IMR-90 (cell line): ENCODE measurements at places on chromosomes 11 and 22. TPM values are rescaled to one million over a fixed set of nuclear protein-coding genes. Genes with fewer than 3 reads are reported as not detected.

The TEAD1 gene
- total RNA-seq: 69.2 and 95.5 TPM in 2 replicates

DNA sequence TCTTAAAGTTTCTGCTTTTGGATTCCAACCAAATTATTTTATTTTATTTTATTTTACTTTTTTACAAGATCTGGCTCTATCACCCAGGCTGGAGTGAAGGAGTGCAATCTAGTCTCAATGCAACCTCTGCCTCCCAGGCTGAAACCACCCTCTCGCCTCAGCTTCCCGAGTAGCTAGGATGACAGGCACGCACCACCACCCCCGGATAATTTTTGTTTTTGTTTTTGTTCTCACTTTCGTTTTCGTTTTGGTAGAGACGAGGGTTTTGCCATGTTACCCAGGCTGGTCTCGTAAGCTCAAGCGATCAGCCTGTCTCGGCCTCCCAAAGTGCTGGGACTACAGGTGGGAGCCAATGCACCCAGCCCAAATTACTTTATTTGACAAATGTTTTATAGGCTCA is 219.8 kb downstream of the ETS1 start:
- no peak for DNase-seq
- no peaks in the 10 kb centered on the region for H3K36me3 ChIP-seq
- peaks cover 1% of the 10 kb centered on the region; the same call in 1 of the 2 replicates for H3K27me3 ChIP-seq
- no peak overlapping the region for H3K27ac ChIP-seq

DNA sequence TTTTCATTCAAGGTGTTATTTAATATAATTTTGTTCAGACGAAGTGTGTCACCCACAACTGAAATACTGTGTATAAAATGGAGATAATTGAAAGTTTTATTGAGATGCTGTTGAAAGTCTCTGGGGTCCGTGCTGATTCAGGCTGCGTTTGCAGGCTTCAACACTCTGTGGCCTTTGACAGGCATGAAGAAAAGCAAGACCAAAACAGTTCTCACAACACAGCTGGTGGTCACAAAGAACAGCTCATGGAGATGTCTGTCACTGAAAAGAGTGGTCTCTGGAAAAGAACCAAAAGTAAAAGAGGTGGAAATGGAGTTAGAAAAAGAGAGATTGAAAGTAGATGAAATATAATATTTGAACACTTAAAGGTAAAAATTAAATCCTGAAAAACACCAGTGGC is 9.8 kb upstream of the MPPED2 start:
- no peak overlapping the region for H3K4me3 ChIP-seq
- H3K27me3 ChIP-seq: no peaks in the 10 kb centered on the region
- DNase-seq: no peak

The OR5P2 gene
- total RNA-seq: 0.28 TPM in 1 of 2 replicates, not detected in the other

DNA sequence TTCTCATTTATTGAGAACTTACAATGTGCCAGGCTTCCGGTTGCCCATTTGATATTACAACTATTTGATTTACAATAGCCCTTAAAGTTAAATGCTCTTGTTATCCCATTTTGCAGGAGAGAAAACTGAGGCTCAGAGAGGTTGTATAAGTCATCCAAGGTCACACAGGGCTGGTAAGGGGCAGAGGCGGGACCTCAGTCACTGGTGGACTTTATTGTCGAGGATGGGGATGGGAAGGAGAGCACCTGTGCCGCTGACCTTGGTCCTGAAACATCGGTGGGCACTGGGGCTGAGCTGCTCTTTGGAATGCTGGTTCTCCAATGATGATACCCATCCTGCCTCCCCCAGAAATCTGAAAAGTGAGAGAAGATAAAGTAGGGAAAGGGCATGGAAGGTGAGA is 265.4 kb downstream of the MIAT start:
- no peak overlapping the region for H3K27ac ChIP-seq
- no peaks in the 10 kb centered on the region for H3K4me1 ChIP-seq
- peaks cover 17% of the 10 kb centered on the region for H3K27me3 ChIP-seq
- no peak overlapping the region for H3K4me3 ChIP-seq

DNA sequence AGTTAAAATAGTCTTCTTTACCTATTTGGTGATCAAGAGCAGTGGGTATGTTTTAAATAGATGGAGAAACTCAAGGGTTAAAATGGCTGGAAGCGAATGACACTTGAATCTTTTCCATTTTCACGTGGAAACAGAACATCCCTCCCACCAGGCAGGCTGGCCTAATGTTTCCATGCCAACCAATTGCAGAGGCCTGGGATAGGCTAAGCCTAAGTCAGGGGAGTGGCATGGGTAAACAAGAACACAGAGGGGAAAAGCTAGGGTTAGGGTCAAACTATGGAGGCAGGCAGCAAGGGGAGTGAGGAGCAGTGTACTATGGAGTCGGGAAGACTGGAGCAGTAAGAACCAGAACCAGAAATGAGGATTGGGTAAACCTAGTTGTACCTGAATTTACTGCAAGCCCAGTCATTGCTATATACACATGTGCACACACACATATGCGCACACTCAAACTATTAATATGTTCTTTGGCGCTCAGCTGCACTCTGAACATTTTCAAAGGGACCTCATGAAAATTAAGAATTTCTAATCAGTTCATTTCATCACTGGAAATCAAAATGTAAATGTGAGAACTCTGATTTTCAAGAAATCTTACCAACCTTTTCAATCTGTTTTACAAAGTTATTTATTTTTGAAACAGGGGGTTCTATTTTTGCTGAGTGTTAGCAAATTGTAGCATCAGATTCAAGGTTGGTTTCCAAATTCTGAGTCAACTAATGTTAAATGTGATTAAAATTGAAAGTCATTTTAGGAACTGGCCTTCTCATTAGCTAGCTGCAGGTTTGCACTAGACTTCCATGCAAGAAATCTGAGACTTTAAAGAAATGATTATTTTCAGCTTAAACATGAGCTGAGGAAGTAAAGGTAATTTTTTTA is 327.0 kb upstream of the CCDC90B start:
- no peak overlapping the region for H3K27ac ChIP-seq
- no peak overlapping the region for H3K4me3 ChIP-seq
- DNase-seq: no peak
- no peaks in the 10 kb centered on the region for H3K27me3 ChIP-seq
- H3K36me3 ChIP-seq: no peaks in the 10 kb centered on the region

The HTR3A gene
- total RNA-seq: not detected in 2 replicates

DNA sequence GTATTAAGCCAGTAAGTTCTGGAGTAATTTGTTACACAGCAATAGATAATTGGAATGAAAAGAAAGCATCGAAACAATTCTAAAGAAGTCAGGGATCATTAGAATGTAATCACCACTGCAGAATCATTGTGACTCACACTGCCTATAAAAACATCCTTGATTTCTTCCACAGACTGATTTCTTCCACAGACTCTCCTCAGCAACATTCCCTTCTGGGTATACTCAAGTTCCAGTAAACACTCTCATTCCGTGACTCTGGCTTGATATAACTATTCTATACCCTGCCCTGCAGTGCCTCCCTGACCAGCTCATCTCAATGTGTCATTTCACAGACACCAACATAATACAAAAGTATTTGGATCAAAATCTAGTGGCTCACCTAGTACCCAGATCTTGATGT is 120.5 kb downstream of the BBOX1 start:
- no peaks in the 10 kb centered on the region for H3K36me3 ChIP-seq
- no peak overlapping the region for H3K4me3 ChIP-seq
- peaks cover under 1% of the 10 kb centered on the region; the same call in 1 of the 2 replicates for H3K27me3 ChIP-seq
- H3K4me1 ChIP-seq: no peaks in the 10 kb centered on the region
- H3K27ac ChIP-seq: no peak overlapping the region

GRCh38 chr22:17865183-17866055 is 91.2 kb upstream of the BID start:
- H3K4me3 ChIP-seq: no peak overlapping the region
- no peak for DNase-seq
- H3K27me3 ChIP-seq: no peaks in the 10 kb centered on the region
- H3K36me3 ChIP-seq: peaks cover 47% of the 10 kb centered on the region

DNA sequence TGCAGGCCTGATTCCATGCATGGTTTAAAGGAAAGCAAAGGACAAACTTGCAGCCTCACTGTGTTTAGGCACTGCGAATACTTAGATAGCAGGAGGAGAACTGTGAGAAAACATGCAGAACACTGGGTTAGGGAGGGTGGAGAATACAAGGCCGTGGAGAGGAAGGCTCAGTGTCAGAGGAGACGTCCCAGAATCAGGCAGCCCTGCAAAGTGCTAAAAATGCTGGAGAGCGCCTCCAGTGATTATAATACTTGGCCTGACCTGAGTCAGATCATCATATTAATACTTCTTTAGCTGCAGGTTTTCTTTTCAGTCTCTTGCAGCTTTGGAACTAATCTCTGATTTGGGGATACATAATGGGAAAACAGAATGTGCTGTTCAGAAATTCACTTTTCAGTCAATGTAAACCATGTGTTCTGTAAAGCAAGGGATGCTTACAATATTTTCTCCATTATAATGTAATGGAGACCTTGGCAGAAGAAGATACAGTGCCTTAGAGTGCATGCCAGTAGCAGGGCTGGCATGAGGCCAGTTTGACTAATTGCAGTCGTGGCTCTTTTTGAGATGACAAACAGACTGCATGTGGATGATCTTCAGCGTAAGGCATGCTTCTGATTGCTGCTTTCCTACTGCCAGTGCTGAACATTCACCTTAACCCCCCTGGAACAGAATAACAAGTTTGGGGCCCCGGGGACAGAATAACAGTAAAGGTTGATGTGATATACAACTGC is 16.8 kb downstream of the EXT2 start:
- peaks cover 25% of the 10 kb centered on the region for H3K36me3 ChIP-seq
- no peak overlapping the region for H3K4me3 ChIP-seq
- H3K27me3 ChIP-seq: no peaks in the 10 kb centered on the region
- DNase-seq: peak; percentile 76
- no peaks in the 10 kb centered on the region for H3K4me1 ChIP-seq
- H3K27ac ChIP-seq: no peak overlapping the region

DNA sequence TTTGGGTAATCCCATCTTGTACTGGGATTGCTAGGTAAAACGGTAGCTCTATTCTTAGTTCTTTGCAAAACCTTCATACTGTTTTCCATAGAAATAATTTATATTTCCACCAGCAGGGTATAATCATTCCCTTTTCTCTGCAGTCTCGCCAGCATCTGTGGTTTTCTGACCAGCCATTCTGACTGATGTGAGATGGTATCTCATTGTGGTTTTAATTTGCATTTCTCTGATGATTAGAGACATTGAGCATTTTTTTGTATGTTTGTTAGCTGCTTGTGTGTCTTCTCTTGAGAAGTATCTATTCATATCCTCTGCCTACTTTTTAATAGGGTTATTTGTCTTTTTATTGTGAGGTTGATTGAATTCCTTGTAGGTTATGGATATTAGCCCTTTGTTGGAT is 220.9 kb downstream of the PGR start:
- no peaks in the 10 kb centered on the region for H3K27me3 ChIP-seq
- H3K27ac ChIP-seq: no peak overlapping the region
- H3K36me3 ChIP-seq: no peaks in the 10 kb centered on the region
- DNase-seq: peak; percentile 52
- H3K4me3 ChIP-seq: no peak overlapping the region

GRCh38 chr11:35145271-35145670 is 6.3 kb downstream of the CD44 start:
- H3K27me3 ChIP-seq: no peaks in the 10 kb centered on the region
- peak overlapping the region; percentile 64 for H3K27ac ChIP-seq
- peak; percentile 60 for DNase-seq
- H3K36me3 ChIP-seq: peaks cover 53% of the 10 kb centered on the region
- H3K4me3 ChIP-seq: no peak overlapping the region

- H3K36me3 ChIP-seq: no peaks in the 10 kb centered on the region
- peak; percentile 94 for DNase-seq
- H3K27ac ChIP-seq: peak overlapping the region; percentile 72; the same call in 1 of the 2 replicates
- H3K4me1 ChIP-seq: peaks cover 21% of the 10 kb centered on the region
Observed at GRCh38 chr11:126484266-126484665, 128.8 kb downstream of the ST3GAL4 start.

- H3K27me3 ChIP-seq: no peaks in the 10 kb centered on the region
- H3K27ac ChIP-seq: peak overlapping the region; percentile 76
- peaks cover 37% of the 10 kb centered on the region for H3K36me3 ChIP-seq
- peak overlapping the region; percentile 85 for H3K4me3 ChIP-seq
- peak; percentile 34 for DNase-seq
Observed at GRCh38 chr22:44497218-44497904, 672 bp downstream of the RTL6 start.

The SPDYC gene
- not detected in 2 replicates for total RNA-seq

The BCO2 gene
- 0.18 and 0.83 TPM in 2 replicates for total RNA-seq

DNA sequence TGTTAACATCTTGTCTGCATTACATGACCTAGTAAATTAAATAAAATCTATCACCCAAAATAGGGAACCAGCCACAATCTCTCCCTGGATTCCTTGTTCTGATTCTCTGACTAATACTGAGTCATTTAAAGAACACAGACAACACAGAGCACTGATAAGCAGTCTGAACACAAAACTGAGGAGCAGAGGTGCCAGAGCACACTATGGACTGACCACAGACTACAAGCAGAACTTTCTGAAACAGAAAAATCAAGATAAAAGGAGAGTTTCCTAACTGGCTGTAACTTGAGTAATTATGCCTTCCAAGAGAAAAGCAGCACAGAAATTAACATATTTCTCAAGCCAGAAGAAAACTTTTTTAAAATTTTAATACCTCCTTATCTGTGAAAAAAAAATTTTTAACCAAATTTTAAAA is 128.8 kb downstream of the SGSM3 start:
- H3K27ac ChIP-seq: peak overlapping the region; percentile 94; the same call in 1 of the 2 replicates
- H3K27me3 ChIP-seq: no peaks in the 10 kb centered on the region
- DNase-seq: peak; percentile 99
- H3K4me3 ChIP-seq: no peak overlapping the region
- peaks cover 15% of the 10 kb centered on the region for H3K4me1 ChIP-seq

GRCh38 chr11:28835317-28835716 is 727.1 kb downstream of the METTL15 start:
- no peak overlapping the region for H3K4me3 ChIP-seq
- no peaks in the 10 kb centered on the region for H3K36me3 ChIP-seq
- H3K27ac ChIP-seq: peak overlapping the region; percentile 90
- no peak for DNase-seq

GRCh38 chr22:46966846-46967245 is 204.4 kb downstream of the TBC1D22A start:
- no peaks in the 10 kb centered on the region for H3K36me3 ChIP-seq
- no peak for DNase-seq
- no peak overlapping the region for H3K4me3 ChIP-seq

The C11orf65 gene
- 0.18 and 0.56 TPM in 2 replicates for total RNA-seq

GRCh38 chr11:30586251-30587144 is at the start of gene MPPED2:
TSS of gene MPPED2 (minus strand) at chr11:30586353. CDS start at chr11:30580373, 5,980 bp downstream.
- no peak within 1 kb of the TSS for H3K27ac ChIP-seq
- no peaks in the 10 kb centered on the region for H3K36me3 ChIP-seq
- DNase-seq: no peak

DNA sequence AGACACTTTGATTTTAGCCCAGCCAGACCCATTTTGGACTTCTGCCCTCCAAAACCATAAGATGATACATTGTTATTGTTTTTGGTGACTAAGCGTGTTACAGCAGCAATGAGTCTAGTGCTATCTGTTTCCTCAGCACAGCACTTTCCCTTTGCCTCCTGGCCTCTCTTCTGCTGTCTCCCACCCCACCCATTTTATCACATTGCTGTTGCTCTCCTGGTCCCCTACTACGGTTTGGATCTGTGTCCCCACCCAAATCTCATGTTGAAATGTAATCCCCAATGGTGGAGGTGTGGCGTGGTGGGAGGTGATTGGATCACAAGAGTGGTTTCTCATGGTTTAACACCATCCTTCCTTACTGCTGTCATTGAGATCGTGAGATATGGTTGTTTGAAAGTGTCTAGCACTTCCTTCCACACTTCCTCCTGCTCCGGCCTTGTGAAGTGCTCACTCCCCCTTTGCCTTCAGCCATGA is 59.8 kb upstream of the CD82 start:
- H3K36me3 ChIP-seq: no peaks in the 10 kb centered on the region
- H3K4me1 ChIP-seq: no peaks in the 10 kb centered on the region
- H3K27ac ChIP-seq: no peak overlapping the region
- peaks cover 16% of the 10 kb centered on the region for H3K27me3 ChIP-seq
- no peak overlapping the region for H3K4me3 ChIP-seq
- peak; percentile 61 for DNase-seq
